HuH-7 (cell line): ENCODE measurements at places on chromosomes 11 and 22.

- no peak for DNase-seq
These were observed 146.2 kb downstream of the TRIM29 start for GRCh38 chr11:119991669-119992068.

- DNase-seq, result no peak
These were observed 73.5 kb downstream of the COMMD9 start for GRCh38 chr11:36215693-36216060.

GRCh38 chr11:2693271-2694261 lies 6.2 kb downstream of the KCNQ1OT1 start:
- DNase-seq, result no peak

DNA sequence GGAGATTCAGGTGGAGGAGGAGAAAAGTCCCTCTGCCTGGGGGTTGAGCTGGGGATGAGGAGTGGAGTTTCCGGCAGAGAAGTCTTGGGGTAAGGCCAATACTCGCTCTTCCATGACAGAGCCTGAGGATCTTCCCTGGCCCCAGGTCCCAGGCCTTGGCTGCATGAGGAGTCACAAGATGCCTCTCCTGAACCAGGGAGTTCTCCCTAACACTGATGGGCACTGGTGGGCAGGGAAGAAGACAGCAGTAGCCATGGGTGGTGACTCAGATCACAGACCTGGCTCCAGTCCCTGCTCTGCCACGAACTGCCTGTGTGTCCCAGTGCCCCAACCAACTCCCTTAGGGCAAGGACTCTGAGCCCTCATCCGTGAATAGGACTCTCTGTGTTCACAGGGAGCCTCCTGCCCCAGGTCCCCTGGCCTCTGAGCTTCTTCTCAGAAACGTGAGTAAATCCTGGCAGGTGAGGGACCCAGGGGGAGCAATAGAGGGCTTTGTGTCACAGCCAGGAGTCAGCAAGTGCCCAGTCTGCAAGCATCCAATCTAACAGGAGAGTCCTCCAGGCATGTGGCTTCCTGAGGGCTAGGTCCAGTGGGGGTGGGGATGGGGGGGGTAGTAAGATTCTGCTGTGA lies 45.5 kb upstream of the FTH1 start:
- no peak for DNase-seq

DNA sequence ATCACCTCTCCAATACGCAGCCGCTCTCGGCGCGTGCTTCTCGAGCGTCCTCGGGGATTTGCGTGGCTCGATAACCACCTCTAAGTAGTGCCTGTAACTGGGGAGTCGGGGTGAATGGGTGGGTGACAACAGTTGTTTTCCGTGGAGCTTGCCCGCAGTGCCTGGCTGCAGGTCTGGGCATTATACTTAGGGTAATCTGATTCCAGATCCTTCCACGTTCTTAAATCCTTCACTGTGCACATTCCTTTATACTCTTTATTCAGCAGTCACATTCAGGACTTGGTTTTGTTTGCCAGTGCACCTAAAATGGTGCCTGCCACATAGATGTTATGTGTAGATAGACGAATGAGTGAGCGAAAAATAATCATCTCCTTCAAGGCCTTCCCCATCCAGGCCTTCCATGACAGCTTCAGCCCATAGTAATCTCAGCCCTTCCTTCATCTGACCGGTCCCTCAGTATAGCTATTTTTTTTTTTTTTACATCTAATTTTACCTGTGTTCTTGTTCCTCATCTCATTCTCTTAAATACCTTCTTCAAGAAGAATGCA lies 602 bp downstream of the NAT10 start:
- DNase-seq, result no peak

DNA sequence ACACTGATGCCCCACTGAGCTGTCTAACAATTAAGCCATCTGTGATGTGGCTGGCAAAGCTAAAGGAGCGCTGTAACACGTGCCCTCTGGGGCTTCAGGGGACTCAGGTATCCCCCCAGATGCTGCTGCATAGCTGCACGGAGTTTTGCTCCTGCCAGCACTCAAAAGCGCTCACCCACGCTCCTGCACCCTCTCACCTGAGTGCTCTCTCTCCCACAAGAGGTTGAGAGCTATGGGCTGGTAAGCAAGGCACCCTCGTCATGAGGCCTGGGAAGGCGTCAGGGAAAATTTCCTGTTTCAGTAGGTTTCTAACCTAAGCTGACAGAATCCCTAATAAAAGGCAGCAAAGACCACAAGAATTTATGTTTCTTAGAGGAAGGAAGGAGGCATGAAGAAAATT lies 850.3 kb downstream of the OPCML start:
- no peak for DNase-seq

GRCh38 chr11:73393011-73393380 lies 16.8 kb downstream of the RELT start:
- no peak for DNase-seq

GRCh38 chr11:62393061-62393611 lies 25.7 kb upstream of the SCGB1A1 start:
- peak; percentile 47 for DNase-seq

GRCh38 chr11:59115553-59115952 lies 8.5 kb downstream of the FAM111B start:
- DNase-seq, result no peak

DNA sequence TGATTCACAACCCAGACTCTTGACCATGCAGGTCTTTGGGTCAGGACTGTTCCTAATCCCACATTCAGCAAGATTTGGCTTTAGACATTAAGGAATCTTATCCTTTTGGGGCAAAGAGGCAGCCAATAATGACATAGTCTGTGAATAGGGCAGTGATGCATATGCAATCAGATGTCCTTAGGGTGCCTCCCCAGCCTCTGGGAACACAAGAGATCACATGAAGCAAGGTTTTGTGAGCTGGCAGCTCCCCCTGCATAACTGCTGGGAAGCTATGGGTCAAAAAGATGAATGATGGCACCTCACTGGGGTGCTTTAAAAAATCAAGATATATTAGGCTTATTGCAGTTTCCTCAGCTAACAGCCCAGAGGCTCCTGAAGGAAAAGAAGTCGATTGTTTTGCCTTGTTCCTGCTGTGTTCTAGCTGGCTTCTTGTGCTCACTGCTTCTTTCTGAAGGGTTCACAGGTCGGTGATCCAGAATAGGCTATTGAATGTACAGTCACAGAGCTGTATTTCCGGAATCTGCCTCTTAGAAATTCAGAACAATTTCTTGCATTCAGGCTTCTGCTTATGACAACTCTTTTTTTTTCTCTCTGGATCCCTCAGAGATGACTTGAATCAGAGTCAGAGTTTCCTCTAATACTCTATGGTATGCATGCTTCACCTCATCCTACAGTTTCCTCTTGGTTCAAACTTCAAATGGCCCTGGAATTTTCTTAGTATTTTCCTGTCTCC lies 31.7 kb downstream of the INSC start:
- DNase-seq, result no peak

GRCh38 chr11:120023120-120023519 lies 114.8 kb downstream of the TRIM29 start:
- DNase-seq, result no peak

DNA sequence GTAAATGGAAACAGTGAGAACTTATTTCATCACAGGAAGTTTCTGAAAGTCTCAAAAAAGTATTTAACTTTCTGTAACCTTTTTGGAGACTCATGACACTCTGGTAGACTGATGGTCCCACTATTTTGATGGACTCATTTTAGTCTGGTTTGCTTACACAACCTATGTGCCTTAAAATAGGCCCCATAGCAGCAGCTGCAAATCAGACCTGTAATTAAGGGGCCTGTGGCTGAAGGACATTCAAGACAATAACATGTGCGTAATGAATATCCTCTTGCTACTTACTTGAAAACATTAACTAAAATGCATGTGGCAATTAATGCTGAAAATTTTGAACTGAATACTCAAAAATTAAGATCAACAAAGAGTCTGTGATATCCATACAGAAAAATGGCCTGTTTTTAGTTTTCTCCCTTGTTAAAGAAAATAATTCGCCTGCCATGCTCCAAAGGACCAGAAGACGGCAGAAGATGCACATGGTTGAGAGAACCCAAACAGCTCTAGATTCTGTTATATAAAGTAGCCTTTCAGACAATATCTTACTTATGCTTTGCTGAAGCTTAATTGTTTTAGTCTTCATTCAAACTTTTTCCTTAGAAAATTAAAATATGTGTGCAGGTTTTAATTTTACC lies 568.5 kb downstream of the KCNA4 start:
- DNase-seq, result peak; percentile 1

DNA sequence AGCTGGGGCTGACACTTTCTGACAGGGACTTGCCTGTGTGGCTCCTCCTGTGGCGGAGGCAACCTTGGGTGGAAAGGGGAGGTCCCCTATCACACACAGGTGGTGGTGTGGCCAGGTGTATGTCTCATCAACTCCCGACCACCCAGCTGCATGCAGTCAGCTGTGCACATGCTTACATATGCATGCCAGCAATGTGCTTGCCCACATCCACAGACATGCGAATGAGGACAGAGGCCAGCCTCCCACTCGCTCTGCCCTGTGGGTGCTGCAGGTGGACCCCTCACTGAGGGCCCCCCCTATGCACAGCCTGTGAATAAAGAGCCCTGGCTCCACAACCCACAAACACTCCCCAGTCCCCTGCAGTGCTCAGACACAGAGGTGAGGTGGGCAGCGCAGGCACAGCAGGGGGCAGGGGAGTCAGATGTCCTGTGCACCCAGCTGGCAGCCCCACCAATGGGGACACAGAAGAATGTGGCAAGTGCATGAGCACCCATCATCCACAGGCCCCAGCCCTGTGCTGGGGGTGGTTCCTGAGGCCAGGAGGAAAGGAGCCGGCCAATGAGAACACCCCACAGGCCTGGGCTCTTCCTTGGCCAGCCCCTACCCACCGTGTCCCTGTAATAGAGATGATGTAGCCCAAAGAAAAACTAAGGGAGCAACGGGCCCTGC lies 9.5 kb downstream of the GNB1L start:
- DNase-seq, result no peak

DNA sequence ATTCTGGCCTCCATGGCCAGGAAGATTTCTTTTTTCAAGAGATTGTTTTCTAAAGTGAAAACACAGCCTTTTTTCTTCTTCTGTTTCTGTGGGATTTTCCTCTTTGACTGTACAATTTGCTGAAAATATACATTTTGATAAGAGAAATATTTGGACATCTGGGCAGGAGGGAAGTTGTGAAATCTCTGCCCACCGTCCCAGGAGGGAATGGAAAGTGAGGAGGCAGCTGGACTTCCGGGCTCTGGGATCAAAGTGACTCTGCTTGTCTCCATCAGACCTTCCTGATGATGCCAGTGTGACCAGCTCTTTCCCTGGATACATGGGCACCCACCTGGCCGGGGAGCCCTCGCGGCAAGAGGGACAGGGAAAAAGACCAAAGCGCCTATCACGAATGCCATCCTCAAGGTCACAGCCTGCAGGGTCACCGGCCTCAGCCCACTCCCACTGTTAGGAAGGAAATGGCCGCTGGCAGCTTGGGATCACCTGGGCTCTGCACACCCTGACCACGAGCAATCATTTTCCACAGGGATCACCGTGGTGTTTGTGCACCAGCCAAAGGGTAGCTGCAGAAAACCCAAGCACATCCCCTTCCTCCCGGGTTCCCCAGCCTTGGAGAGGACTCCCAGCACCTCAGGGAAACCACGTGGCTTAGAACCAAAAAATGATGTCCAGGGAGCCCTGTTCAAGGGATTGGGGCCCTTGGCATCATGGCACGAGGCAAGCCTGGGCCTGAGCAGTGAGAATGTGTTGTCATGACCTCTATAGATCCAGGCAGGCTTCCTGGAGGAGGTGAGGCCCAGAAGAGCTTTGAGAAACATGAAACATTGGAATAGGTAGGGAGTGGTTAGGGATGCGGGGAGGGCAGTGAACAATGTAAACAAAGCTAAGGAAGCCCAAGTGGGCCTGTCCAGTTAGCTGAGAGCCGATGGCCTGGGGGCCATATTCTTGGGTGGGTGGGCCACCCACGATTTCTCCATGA lies 29.1 kb upstream of the CCND1 start:
- DNase-seq, result no peak

- peak; percentile 18 for DNase-seq
These were observed 37.1 kb downstream of the SVIP start for GRCh38 chr11:22792497-22792896.

GRCh38 chr11:45056529-45056928 lies 89.9 kb upstream of the PRDM11 start:
- DNase-seq, result no peak

DNA sequence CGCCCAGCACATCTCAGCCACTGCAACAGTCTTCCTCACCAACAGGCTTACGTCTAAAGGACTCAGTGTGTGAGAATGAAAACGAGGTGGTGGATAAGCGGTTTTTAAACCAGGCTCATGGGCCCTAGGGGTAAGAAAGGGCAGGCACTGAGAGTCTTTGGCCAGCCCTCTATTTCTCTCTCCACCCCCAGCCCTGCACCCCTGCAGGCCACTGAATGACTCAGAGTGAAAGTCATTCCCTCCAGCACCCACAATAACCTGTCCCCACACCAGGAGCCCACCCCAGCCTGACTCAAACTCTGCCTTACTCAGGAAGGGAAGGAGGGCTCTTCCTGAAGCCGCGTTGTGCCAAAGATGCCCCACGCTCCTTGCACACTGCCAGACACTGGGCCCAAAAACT lies 72.0 kb downstream of the LARGE1 start:
- no peak for DNase-seq

DNA sequence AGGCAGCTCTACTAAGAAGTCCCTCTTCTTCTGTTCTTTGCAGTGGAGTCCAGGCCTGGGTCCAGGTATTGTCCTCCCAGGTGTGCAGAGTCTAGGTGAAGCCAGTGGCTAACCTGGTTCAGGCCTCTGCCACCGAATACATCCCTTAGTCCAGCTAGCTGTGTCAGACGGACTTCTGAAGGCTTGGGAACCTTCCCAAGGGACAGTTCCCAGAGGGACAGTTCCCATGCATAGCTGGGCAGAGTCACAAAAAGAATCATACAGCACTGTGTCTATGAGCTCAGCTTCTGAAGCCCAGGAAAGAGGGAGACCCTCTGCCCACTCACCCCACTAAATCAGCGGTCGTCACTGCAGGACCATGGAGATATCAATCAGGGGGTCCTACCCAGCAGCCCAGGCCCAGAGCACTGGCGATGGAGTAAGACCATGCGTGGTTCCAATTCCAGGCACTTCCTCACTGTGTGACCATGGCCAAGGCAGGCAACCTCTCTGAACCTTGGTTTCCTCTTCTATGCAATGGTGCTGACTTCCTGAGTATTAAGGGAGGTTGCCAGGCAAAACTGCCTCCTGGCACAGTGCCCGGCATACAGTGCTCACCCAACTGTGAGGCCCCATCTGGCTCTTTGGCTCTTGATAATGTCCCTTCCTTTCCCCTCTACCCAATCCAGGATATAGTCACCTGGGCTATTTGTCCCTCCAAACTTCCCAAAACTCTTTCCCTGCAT lies 3.4 kb downstream of the MS4A10 start:
- no peak for DNase-seq

GRCh38 chr11:86519064-86519911 lies 144.6 kb downstream of the CCDC81 start:
- no peak for DNase-seq

GRCh38 chr11:64299847-64300648 lies at the start of gene CATSPERZ:
TSS of gene CATSPERZ (plus strand) at chr11:64300358. CDS start at chr11:64300411, 53 bp downstream.
- no peak for DNase-seq

GRCh38 chr11:92376146-92376599 lies 151.6 kb downstream of the FAT3 start:
- no peak for DNase-seq

DNA sequence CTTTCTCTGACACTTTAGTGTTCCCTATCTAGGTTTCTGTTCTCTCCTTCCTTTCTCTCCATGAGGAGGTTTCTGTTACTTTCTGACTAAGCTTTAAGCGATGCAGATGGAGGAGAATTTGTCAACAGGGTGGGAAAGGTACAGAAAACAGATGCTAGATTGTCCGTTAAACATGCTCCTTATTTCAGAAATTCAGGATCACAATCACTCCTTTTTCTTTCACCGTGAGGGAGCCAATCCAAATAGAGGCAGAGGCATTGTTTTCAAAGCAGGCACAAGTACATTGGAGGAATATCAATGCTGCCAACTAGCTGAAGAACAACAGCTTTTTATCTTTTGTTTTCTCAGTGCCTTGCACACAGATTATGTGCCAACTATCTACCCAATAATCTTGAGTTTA lies 215.7 kb upstream of the FOLH1 start:
- no peak for DNase-seq
